NCI-H446 treated with DMSO at 0.1 percent for 48 hours (cell line): ENCODE measurements at places on chromosomes 2 and 18.

DNA sequence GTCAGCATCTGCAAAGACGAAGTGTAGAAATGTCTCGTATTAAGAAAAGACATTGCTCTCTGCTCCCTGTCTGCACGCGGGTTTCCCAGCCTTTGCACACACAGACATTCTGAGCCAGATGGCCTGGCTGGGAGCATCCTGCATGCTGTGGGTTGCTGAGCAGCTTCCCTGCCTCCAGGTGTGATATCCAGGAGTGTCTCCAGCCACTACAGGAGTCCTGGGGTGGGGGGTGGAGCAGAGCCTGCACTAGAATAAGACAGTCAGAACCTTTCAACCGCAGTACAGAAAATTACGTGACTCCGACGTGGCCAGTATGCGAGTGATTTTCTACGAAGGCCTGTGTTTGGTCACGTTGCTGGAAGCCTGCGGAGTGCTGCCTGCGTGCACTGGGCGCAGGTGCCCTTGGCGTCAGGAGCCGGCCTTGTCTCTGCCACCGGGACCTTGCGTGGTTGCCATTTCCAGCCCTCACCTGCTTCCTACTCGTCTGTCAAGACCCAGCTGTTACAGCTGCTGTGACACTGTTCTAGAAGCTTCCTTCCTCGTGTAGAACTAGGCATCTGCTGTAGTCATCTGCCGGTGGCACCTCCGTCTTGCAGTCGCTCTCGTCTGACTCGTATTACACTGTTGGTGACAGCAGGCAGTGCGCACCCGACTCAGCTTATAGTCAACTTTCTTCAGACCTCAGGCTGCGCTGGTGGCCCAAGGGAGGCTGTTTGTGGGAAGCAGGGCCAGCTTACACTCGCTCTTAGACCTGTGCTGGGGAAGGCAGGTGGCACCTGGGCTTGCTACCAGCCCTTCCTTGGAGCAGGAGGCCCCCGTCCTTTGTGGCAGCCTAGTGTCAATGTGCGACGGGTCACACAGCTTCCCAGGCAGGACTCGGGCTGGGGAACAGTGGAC, 11.2 kb downstream of the CTDP1 start:
- no peak for DNase-seq

- DNase-seq: no peak
These were observed 90.2 kb upstream of the SPATS2L start for GRCh38 chr2:200216310-200216709.

DNA sequence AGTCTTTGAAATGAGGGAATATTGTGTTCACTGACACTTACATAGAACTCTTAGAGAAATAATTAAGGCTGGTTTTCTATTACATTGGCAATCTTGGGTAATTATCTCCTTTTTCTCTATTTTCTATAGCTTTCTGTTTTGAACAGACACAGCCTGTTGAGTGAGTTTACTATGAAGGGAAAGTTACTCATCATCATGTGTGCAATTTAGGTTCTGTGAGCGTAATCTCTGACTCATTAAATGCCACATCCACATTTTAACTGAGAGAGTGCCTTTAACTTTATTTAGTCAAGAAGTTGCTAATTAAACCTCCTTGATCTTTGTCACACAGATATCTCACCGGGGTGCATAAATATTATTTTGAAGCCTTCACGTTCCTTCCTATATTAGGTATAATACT, 174.0 kb upstream of the SLC8A1 start:
- DNase-seq: no peak

DNA sequence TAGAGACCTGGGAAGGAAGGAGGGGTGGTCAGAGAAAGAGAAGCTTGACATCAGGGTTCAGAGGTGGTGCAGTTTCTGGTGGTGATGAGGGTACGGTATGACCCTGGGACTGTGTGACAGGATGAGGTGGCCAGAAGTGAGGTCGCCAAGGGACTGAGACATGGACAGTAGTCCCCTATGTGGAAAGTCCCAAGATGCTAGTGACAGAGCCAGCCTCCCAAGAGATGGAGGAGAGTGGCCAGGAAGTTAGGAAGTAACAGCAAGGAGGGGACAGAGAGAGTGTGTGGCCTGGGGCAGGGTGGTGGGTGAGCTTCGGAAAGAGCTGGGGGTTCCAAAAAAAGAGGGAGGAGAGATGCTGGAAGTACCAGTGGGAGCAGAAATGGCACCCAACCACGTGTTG, 66.0 kb downstream of the SMAD7 start:
- DNase-seq: no peak

- DNase-seq: no peak
These were observed 1305.0 kb upstream of the NRXN1 start for GRCh38 chr2:52336951-52337350.

GRCh38 chr18:42183746-42184145, 228.7 kb downstream of the PIK3C3 start:
- DNase-seq: peak; percentile 20
